ENCODE measurements at places on chromosomes 7 and 10. TPM values are rescaled to one million over a fixed set of nuclear protein-coding genes. Genes with fewer than 3 reads are reported as not detected.

- H3K36me3 ChIP-seq = no peaks in the 10 kb centered on the region
- no peak overlapping the region for H3K27ac ChIP-seq
- DNase-seq = no peak
- no peak overlapping the region for H3K4me3 ChIP-seq
Measured at GRCh38 chr7:90675982-90676381, 79.9 kb downstream of the CDK14 start.

Gene VENTX
- polyA plus RNA-seq = not detected

GRCh38 chr10:92541583-92541982 is 32.3 kb downstream of the IDE start:
- H3K27ac ChIP-seq = no peak overlapping the region
- no peaks in the 10 kb centered on the region for H3K36me3 ChIP-seq
- DNase-seq = no peak
- peaks cover 8% of the 10 kb centered on the region for H3K4me1 ChIP-seq
- no peak overlapping the region for H3K4me3 ChIP-seq

Gene NAT16
- polyA plus RNA-seq = not detected

DNA sequence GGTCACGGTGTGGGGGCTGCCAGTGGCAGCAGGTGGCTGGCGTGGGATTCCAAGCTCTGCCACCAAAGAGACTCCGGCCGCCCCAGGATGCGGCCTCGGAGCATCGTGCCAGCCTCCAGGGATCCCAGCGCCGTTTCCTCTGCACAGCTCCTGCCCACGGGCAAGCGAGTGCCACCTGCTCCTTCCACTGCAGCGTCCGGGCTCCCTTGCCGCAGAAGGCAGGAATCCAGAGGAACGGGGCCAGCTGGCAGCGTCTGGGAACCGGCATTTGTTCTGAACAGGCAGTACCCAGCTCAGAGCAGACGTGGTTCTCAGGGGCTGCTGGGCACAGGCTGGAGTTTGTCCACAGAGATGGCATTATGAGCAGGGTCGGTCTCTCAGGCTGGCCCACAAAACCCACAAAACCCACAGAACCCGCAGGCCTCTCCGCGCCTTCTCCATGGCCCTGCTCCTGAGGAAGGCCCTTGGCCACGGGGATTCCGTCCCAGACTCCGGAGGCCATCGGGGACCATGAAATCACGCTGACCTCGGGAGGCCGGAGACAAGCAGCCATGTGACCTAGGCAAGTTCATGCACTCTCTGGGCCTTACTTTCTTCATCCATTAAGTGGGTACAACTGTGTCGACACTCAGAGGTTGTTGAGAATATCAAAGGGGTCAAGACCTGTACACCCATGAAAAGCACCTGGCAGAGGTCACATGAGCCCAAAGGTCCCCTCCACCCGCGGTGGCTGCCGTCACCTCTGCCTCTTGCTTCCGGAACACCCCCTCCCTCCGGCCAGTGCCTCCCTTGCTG is 72.1 kb upstream of the TNRC18 start:
- H3K27ac ChIP-seq = no peak overlapping the region
- H3K4me3 ChIP-seq = no peak overlapping the region
- DNase-seq = no peak

Gene HILPDA
- polyA plus RNA-seq = 24.1 TPM

DNA sequence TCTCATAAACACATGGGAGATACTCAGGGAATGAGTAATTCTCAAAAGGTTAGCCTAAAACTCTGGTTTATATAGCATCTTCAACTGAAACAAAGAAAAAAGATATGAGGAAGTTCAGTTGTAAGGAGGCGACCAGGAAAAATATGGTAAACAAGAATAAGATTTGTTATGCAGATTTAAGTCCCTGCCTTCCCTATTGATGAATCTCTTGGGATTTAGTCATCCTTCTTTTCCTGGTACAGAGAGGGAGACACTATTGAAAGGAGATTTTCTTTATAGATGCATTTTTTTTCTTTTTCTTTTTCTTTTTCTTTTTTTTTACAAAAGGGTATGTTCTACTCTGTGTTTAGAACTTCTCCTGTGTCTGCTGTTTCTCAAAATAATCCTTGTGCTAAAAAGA is 557.5 kb downstream of the DNAJB9 start:
- DNase-seq = no peak
- no peak overlapping the region for H3K27ac ChIP-seq
- H3K4me1 ChIP-seq = no peaks in the 10 kb centered on the region

- no peaks in the 10 kb centered on the region for H3K27me3 ChIP-seq
- DNase-seq = no peak
- no peaks in the 10 kb centered on the region for H3K36me3 ChIP-seq
- no peak overlapping the region for H3K4me3 ChIP-seq
- no peaks in the 10 kb centered on the region for H3K4me1 ChIP-seq
- H3K27ac ChIP-seq = no peak overlapping the region
Measured at GRCh38 chr7:50848203-50848602, 65.5 kb upstream of the GRB10 start.

Gene FAM25C
- not detected for polyA plus RNA-seq

- no peak overlapping the region for H3K27ac ChIP-seq
- DNase-seq = no peak
- H3K36me3 ChIP-seq = no peaks in the 10 kb centered on the region
- H3K27me3 ChIP-seq = no peaks in the 10 kb centered on the region
- H3K4me3 ChIP-seq = no peak overlapping the region
Measured at GRCh38 chr10:105964009-105964408, 1200.5 kb downstream of the SORCS1 start.

- H3K27ac ChIP-seq = no peak overlapping the region
- no peak overlapping the region for H3K4me3 ChIP-seq
- no peaks in the 10 kb centered on the region for H3K4me1 ChIP-seq
Measured at GRCh38 chr10:9018195-9019173, 964.0 kb downstream of the GATA3 start.

Gene TRPV6
- not detected for polyA plus RNA-seq

DNA sequence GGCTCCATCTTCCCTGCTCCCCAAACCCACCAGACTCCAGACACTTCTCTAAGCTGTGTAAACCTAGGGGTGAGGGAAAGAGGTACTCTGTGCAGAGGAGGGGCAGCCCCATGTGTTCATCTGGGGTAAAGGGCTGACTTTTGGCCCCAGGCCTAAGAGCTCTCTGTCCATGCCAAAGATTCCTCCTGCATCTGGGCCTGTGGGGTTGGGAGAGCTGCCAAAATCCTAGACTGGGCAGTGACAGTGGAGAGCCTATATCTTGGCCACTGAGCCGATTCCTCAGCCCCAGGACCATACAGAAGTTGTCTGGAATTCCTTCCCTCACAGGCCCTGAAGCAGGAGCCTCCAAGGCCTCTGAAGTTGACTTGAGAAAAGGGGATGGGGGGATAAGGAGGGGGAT is 25.3 kb upstream of the LEP start:
- no peak for DNase-seq
- H3K27me3 ChIP-seq = no peaks in the 10 kb centered on the region
- no peak overlapping the region for H3K4me3 ChIP-seq
- H3K36me3 ChIP-seq = no peaks in the 10 kb centered on the region
- no peak overlapping the region for H3K27ac ChIP-seq
- no peaks in the 10 kb centered on the region for H3K4me1 ChIP-seq

Gene EVX1
- polyA plus RNA-seq = not detected

DNA sequence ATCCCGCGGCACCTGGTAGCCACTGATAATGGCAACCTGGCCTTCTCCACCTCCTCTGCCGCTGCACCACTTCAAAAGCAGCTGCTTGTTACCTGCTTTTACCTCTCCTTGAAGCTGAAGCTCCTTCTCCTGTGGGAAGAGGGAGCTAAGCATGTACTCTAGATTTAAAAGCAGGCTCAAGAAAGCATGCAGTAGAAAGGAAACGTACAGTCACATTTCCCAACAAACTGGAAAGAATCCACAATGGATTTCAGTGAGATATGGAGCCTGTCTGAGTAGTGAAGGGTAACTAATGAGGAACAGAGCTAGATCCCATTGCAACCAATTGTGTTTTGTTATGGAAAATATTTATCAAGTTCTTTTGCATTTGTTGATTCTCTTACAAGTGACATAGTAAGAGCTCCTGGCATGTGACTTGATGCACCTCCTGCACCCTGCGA is 457.4 kb upstream of the GALNT17 start:
- no peak for DNase-seq
- H3K27ac ChIP-seq = no peak overlapping the region
- no peaks in the 10 kb centered on the region for H3K36me3 ChIP-seq

DNA sequence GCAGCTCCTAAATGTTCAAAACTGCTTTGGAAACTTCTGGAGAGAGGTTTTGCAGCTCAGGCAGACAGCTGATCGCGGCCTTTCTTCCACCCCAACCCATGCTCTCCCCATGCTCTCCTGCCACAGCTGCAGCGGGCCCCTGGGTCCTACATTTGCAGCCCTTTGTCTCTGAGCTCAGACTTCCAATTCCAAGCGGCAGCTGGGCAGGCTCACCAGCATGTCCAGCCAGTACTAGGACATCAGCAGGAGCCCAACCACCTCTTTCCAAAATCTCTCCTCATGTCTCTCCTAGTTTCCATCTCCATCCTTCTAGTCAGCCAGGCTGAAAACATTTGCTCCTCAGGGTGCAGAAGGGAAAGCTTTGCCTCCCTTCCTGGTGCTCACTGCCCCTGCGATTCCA is 6.0 kb downstream of the LEP start:
- no peak for DNase-seq
- H3K4me1 ChIP-seq = no peaks in the 10 kb centered on the region
- H3K36me3 ChIP-seq = no peaks in the 10 kb centered on the region
- H3K4me3 ChIP-seq = no peak overlapping the region
- H3K27ac ChIP-seq = no peak overlapping the region

Gene NXPH1
- not detected for polyA plus RNA-seq

DNA sequence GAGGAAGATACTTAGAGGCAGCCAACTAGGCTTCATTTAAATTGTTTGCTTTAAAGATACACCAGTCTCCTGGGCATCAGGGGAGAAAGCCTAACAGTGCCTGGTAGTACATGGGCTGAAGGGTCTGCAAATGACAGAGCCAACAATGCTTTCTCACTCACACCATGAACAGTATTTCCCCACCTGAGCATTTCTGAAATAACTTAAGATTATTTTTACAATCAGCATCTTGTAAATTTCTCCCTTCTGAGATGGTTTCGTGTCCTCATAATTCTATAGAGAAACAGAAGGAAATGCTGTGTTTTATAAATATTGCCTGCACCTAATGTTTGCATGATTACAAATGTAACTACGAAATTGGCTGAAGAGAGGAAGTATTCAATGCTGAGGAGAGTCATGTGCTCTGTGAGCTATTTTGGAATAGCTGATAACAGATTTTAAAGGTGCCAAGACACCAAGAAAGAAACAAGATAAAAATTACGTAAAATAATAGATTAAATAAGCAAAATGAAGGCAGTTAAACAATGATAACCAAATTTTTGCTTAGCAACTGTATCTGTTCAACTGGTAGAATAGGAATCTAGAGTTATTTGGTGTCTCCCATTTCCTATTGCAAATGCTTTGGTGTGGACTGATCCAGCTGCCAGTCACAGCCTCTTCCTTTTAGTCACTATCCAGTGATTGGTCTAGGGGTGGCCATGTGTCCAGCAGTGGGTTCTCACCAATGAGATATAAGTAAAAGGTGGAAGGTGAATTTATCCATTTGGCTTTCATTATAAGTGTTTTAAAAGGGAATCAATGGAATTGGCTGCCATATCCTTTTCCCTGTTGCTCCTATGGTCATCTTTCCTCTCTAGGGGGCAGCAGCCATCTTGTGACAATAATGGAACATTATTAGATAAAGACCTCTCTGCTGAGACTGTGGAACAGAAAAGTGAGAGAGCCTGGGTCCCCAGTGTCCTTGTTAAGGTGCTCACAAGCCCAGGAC is 167.9 kb upstream of the SLC26A5 start:
- no peaks in the 10 kb centered on the region for H3K27me3 ChIP-seq
- no peaks in the 10 kb centered on the region for H3K36me3 ChIP-seq
- no peaks in the 10 kb centered on the region for H3K4me1 ChIP-seq
- no peak for DNase-seq

- no peak overlapping the region for H3K4me3 ChIP-seq
- no peak overlapping the region for H3K27ac ChIP-seq
- no peaks in the 10 kb centered on the region for H3K27me3 ChIP-seq
- no peaks in the 10 kb centered on the region for H3K36me3 ChIP-seq
- DNase-seq = no peak
Measured at GRCh38 chr7:70405241-70405640, 726.7 kb upstream of the GALNT17 start.

DNA sequence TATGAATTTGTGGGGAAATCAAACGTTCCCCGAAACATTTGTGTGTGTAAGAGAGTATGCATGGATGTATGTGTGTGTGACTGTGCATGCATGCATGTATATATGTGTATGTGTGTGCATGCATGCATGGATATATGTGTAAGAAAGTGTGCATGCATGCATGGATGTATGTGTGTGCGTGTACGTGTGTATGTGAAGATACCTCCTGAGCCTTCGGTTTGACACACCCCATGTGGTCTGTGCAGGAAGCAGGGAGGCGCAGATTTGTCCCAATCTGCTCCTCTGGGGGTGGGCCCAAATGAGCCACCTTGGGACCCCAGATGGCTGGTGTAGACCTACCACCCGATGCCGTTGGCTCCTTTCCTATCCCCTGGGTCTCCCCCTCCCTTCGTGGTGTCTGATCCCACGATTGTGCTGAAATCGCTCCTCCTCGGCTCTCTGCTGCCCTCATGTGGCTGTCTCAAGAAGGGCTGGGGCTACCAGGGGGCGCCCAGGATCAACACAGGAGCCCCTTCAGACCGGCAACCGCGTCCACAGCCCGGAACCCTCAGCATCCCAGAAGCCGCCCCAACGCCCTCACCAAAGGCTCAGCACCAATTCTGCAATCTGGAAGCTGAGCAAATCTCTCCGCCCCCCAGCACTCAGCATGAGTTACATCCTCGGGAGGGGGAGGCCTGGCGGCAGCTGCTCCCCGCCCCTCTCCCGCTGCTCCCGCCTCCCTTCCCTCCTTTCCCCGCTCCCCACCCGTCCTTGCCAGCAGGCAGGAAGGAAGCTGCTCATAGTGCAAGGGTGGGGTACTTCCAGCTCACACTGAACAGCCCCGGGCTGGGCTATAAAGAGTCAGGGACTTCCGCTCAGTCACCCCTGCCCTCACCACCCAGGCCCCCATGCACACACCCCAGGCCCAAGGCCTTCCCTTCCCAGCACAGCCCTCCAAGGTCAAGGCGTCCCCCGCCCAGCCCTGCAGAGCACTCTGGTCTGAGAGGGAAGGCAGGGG is 2.3 kb upstream of the NOS3 start:
- H3K27ac ChIP-seq = no peak overlapping the region
- no peaks in the 10 kb centered on the region for H3K4me1 ChIP-seq
- H3K36me3 ChIP-seq = no peaks in the 10 kb centered on the region
- DNase-seq = no peak

GRCh38 chr10:73058057-73058591 is 38.5 kb downstream of the P4HA1 start:
- no peak for DNase-seq
- H3K27ac ChIP-seq = no peak overlapping the region
- peaks cover 20% of the 10 kb centered on the region for H3K4me1 ChIP-seq
- H3K4me3 ChIP-seq = no peak overlapping the region

DNA sequence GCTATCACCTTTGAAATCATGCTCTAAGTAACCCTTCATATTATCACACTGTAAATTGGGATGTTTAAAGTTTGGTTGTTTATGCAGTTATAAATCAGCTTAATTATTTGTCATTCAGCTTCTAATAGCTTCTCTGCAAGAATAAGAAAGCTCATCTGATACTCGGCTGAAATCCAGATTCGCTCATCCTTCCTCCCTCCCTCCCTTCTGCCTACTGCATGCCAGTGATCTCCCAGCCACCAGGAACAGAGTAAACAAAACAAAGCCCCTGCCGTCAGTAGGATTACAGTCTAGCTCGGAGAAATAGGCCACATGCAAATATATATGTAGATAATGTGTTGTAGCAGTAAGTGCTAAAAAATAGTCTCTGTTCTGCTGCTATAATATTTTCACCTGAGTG is 211.8 kb downstream of the NSUN6 start:
- H3K36me3 ChIP-seq = no peaks in the 10 kb centered on the region
- no peak overlapping the region for H3K4me3 ChIP-seq
- no peaks in the 10 kb centered on the region for H3K4me1 ChIP-seq
- H3K27ac ChIP-seq = no peak overlapping the region

Gene CCDC172
- not detected for polyA plus RNA-seq

All from GM12878 (cell line).